AG04450 (cell line): ENCODE measurements at places on chromosomes 11 and 22.

DNA sequence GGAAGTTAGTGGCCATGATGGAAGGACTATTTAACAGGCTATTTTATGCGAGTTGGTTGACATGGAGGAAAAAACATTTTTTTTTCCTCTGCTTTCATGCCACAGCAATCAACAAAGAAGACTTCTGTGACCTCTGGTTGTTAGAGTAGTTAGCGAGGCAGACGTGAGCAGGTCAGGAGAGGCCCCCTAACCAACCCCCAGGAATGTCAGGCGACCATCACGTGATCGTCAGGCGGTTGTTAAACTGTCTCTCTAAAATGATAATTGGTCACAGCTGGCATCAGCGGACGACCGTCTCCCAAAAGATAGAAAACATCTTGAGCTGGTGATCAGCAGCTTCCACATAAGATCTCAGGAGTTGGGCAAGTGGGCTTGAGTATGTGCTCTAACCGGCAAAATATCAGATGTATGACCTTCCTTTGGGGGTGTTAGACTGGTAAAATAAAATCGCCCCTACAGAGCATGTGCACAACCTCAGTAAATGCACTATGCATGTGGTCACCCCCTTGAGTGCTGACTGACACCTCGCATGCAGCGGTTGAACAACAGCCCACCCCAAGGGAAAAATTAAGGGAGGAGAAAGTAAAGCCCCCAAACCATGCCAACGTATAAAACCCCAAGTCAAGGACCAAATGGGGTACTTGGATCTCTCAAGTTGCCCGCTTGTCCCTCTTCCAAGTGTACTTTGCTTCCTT is 20.9 kb upstream of the NARS2 start:
- peak; percentile 15 for DNase-seq

- no peak for DNase-seq
These were observed 43.2 kb downstream of the ST3GAL4 start for GRCh38 chr11:126398721-126399120.

DNA sequence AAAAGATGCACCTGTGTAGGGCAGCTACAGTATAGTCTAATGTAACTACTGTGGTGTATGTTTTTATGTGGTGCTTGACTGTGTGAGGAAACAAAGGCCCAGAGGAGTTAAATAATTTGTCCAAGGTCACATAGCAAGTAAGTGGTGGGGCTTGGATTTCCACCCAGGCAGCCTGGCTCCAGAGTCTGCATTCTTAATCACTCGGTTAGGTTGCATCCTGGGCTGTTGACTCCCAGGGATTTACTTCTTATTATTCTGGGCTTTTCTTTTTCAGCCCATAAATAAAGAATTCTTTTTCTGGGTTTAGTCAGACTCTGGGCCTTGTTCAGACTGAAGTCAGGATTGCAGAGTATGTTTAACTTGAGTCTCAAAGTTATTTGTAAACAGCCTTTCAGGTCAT is 82.1 kb downstream of the ARHGAP42 start:
- no peak for DNase-seq

DNA sequence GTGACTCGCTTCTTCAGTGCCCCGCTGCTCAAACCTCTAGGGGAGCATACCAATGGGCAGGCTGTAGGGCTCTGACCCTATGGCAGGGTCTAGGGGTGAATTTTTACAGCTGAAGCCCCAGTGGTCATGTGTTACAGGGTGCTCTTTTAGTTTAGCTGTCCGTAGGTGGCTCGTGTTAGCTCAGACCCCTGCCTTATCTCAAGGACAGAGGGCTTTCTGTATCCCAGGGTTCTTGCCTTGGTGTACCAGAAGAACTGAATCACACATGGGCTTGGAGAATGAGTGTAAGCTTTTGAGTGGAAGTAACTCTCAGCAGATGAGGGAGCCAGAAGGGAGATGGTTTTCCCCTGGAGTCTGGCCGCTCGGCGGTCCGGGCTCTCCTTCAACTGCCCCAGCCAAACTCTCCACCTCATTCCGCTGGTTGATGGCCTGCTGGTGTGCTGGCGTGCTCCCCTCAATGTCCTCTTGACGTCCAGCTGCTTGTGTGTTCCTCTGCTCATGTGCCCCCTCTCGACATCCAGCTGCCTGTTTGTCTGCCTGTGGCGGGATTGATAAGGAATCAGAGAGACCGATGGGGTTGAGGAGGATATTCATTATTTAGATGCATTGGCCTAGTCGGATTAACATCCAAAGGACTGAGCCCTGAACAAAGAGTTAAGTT is 37.5 kb downstream of the BIRC2 start:
- DNase-seq: no peak

- DNase-seq: no peak
These were observed 69.1 kb downstream of the MICAL2 start for GRCh38 chr11:12179531-12179930.

DNA sequence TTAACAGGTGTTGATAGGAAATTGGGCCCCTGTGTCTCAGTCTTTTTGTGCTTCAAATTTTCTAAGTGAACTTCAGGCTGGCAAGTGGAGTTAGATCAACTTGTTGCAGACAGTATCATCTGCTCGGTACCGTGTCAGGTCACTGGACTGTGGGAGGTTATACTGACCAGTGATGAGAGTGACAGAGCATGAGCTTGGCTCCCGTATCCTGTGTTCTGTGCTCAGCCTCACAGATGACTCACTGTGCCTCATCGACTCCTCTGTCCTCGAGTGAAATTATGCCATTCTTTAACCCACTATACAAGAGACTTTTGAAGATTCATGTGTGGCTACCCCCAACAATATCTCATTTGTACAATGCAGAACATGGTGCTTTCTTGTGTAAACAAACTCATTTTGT is 7.9 kb downstream of the GRAP2 start:
- DNase-seq: no peak

GRCh38 chr22:45731798-45732495 is 60.3 kb downstream of the ATXN10 start:
- DNase-seq: no peak

DNA sequence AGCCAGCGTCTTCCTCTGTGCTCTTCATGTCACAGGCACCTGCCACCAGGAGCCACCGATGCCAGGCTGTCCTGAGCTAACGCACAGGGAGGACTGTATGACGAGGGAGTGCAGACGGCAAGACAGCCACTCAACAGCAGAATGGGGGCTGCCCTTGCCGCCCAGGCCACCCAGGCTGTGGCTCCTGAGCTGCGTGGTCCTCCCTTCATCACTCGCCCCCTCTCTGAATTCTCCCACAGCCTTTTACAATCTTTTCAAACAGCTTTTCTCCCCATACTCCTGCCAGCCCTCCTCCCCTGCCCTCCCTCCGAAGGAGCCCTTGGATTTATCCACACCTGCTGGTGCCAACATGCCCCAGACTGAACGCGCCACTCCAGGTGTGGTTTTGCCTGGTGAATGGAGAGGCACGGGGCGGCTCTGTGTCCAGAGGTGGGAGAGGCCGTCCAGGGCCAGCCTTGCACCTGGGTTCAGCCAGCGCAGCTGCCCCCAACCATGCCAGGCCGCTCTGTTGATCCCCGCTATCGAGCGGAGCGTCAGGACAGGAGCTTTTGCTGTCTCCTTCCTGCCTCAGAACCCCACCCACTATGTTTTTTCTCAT is 22.0 kb downstream of the OVOL1 start:
- no peak for DNase-seq

DNA sequence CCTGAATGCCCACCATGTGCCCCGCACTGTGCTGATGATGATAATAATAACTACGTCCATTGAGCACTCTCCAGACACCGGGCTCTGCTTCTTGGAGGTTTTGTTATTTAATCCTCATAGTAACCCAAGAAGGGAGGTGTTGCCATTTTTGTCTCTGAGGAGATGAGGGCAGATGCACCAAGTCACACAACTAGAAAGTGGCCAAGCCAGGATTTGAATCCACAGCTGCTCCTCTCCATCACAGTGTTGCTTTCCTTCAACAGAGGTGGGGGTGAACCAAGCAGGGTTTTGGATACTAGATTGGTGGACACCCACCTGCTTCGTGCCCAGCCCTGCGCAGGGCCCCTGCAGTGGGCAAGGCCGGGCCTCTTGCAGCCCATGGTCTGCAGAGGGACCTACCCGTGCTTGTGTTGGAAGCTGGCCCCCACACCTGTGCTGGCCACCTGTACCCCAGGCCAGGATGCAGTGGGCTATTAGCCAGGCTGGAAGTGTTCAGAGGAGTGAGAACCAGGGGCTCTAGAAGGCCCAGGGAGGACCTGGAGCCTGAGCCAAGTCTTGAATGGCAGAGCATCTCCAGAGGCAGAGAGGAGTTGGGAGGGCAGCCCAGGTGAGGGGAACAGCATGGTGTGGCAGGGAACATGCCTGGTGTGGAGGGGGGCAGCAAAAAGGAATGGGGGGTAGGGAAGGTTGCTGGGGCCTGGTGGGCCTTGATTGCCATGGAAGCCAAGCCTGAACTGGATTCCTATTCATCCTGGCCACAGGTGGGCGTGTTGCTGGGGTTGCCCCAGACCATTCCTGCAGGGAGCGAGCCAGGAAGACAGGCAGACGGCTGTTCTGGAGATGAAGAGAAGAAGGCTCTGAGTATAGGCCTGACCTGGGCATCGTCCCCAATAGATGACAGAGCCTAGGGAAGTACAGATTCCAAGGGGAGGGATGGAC is 2.7 kb upstream of the DPP3 start:
- no peak for DNase-seq

DNA sequence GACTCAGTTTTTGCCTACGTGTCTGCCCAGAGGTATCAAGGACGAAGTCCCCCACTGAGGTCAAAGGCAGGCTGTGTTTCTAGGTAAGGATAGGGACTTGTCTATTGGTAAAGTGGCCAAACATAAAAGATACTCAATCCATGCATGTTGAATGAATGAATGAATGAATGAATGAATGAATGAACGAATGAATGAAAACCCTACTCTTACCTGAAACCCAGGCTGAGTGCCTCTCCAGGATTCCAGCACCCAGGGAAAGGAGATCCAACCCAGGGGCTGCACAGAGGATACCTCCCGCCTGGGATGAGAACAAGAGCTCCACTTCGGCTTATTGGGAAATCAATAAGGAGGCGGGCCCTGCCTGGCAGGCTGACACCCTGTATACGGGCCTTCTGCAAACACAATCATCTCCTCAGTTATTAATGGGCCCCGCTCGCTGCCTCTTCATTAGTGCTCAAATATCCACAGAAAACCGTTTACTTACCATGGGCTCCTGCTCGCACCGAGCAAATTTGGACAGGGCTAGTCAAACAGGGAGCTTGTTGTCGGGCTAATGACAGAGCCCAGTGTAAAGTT is 177.4 kb downstream of the BUD13 start:
- DNase-seq: no peak

- DNase-seq: no peak
These were observed 8.7 kb upstream of the MS4A4E start for GRCh38 chr11:60251485-60252212.

- DNase-seq: no peak
These were observed 4167.4 kb upstream of the OR11H1 start for GRCh38 chr22:11360632-11361031.

DNA sequence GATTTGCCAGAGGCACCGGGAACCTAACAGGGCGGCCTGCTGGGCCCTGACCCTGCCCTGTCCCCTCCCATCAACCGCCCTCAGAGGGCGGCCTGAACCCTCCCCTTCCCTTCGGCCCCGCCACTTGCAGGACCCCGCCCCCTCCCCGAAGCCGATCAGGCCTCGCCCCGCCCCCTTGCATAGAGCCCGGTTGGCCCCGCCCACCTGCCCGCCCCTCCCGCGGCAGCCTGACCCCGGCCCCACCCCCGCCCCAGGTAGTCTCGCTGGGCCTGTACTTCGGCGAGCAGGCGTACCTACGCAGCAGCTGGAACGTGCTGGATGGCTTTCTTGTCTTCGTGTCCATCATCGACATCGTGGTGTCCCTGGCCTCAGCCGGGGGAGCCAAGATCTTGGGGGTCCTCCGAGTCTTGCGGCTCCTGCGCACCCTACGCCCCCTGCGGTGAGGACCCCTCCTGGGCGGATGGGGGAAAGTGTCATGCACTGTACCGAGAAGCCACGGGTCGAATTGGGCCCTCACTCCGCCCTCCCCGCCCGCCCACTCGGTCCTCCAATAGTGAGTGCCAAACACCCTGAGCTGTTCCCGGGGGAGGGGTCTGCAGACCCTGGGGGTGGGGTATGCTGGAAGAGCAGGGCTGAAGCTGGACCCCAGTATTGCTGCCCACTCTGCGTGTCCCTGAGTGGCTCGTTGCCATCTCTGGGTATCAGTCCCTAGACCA is 94.1 kb downstream of the CACNA1I start:
- DNase-seq: no peak

- DNase-seq: no peak
These were observed 77.0 kb upstream of the NCAM1 start for GRCh38 chr11:112884012-112884767.

- no peak for DNase-seq
These were observed 43.1 kb upstream of the GCAT start for GRCh38 chr22:37764622-37765021.
